ENCODE measurements at places on chromosomes 3 and 15.

GRCh38 chr15:46938169-46938568 lies 779.1 kb upstream of the SEMA6D start:
- no peak for DNase-seq

DNA sequence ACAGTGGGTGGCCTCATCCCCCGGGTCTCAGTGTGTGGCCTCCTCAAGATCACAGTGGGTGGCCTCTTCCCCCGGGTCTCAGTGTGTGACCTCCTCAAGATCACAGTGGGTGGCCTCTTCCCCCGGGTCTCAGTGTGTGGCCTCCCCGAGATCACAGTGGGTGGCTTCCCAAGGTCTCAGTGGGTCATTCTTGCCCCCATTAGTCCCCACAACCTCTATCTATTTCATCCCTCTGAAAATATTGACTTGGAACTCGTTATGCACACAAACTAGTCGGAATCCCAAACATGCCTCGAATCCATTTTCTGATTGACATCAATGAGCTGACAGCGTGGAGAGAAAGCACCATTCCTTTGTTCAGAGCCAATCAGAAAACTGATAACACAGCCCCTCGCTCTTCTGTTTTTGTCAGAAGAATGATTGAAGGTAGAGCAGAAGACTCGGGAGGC lies 10.8 kb upstream of the SSUH2 start:
- DNase-seq: no peak

DNA sequence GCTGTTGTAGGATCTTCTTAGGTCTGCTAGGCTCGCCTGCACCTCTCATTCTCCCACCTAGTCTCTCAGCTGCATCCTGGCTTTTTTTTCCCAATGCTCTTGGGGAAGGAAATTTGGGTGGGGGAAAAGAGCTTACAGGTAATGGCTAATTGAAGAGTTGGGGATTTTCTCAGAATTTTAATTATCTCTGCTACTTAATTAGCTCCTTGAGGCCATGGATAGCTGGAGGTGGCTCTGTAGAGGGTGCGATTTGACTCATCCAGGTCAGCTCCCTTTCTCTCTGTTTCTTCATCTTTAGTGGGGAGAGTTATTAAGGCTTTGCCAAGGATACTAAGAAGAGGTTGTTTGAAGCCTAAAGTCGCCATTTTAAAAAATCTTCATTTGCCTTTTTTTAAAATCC lies 22.6 kb downstream of the SNAPC5 start:
- DNase-seq: no peak

- no peak for DNase-seq
These were observed 228.5 kb downstream of the LSAMP start for GRCh38 chr3:116216761-116217160.

GRCh38 chr3:183914856-183915255 lies 30.2 kb upstream of the PARL start:
- DNase-seq: no peak

DNA sequence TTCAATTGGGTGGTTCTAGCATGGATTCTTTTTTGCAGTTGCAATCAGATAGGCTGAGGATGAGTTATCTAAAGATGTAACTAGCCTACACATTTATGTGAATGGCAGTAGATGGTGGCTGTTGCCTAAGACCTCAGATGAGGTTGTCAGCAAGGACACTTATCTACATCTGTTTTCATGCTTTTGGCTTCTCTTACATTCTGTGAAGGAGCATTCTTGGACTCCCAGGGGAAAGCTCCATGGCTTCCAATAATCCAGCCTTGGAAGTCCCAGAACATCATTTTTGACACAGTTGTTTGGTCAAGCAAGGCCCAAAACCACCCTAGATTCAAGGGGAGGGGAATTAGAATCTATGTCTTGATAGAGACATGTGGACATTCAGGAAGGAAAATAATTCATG lies 332.2 kb upstream of the RBMS3 start:
- DNase-seq: no peak

DNA sequence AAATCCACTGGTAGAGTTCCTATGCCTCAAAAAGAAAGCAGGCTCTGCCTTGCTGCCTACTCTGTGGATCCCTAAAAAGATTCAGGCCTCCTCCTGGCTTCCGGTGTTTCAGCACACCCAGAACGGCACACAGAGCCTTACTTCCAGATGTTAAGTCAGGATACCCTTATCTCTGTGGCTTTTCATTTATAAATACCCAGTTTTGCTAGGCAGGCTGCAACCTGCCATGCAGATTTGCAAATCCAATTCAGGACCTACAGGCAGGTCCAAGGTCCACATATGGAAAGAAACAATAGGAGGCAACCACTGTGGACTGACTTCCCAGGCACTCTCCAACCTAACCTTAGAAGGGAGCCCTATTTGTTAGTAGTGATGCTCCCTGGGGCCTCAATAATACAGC lies 30.7 kb downstream of the EFL1 start:
- no peak for DNase-seq

DNA sequence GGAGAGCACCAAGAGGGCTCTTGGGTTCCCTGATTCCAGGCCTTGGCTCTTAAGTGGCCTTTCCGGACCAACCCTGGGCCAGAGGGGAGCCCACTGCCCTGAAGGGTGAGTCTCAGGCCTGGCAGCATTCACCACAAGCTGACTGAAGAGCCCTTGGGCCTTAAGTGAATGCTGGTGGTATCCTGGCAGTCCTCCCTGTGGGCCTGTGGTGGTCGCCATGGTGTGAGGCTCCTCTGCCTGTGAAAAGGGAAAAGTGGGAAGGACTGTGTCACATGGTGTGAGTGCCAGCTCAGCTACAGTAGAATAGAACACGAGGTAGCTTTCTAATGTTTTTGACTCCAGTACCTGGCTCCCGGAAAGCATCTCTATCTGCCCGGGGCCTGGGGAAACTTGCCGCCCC lies 15.3 kb downstream of the CHDH start:
- DNase-seq: no peak

DNA sequence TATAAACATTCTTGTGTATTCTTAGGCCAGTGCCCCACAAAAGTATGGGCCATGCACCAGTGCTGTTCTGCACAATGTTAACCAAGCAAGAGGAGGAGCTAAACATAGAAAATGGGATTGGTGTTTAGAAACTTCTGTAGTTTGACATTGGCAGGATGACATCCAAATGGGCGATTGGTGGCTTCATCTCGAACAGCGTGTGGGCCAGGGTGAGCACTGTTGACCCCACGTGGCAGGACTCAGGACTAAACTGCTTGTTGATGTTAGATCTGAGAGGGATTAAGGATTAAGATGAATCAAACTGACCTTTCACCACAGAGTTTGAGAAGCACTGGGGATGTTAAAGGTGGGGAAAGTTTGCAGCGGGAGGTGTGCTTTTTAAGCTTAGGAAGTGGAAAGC lies 31.9 kb downstream of the ZNF710 start:
- DNase-seq: no peak

- DNase-seq: no peak
These were observed 47.5 kb downstream of the NUP210 start for GRCh38 chr3:13372656-13373055.

- no peak for DNase-seq
These were observed 59.3 kb upstream of the CHMP2B start for GRCh38 chr3:87167628-87168456.

DNA sequence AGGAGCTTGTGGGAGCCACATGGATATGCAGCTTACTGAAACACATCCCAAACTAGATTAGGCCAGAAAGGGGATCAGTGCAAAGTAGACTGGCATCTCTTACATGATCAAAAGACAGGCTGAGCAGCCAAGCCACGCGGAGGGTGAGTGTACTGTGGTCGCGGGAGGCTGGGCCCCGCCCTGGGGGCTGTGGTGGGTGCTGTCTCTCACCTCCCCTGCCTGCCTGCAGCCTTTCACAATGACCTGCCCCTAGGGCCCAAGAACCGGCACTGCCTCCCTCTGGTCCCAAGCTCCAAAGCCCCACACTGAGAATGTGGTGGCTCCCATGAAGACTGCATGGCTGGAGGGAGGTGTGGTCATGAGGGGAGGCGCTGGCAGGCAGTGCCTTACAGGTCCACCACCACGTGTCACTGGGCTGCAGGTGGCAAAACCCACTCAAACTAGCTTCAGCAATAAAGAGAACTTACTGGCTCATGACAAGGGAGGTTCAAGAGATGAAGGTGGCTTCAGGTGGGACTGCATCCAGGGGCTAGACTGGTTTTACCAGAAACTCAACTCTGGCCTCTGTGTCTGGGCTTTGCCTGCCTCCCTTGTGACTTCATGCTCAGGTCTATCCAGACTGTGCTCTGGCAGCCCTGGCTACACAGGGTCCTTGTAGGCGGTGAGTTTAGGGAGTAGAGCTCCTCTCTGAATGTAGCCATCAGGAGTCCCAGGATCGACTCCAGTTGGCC lies 27.4 kb upstream of the PLXND1 start:
- no peak for DNase-seq

GRCh38 chr3:143538577-143538981 lies 309.7 kb downstream of the SLC9A9 start:
- DNase-seq: no peak

GRCh38 chr3:32553973-32554372 lies 16.7 kb downstream of the DYNC1LI1 start:
- DNase-seq: no peak
